IMR-90 (cell line): ENCODE measurements at places on chromosomes 4 and X.
A peak's percentile ranks its signal among the peaks of the same experiment; 100 is the strongest.

DNA sequence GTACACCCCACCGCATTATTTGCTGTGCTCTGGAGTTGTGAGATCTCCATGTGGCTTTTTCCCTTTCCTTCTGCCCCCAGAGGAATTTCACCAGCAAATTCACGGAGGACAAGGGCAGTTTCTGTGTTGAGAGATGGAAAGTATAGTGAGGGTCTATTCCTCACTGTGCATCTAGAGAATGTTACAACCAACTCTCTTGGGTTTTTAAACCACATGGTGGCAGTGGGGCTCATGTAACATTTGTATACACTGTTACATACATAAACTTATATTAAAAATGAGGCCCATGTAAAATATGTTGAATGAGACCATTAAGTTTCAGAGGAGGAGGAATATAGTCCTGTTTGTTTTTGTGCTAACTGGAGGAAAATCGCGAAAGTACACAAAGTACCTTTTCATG, 909 bp upstream of the PRKG2 start:
- no peak overlapping the region for H3K4me3 ChIP-seq
- peaks cover 2% of the 10 kb centered on the region; the same call in 1 of the 2 replicates for H3K4me1 ChIP-seq
- no peak for DNase-seq
- H3K36me3 ChIP-seq: no peaks in the 10 kb centered on the region

GRCh38 chr4:120995266-120996010, 72.9 kb upstream of the PRDM5 start:
- H3K36me3 ChIP-seq: no peaks in the 10 kb centered on the region
- no peaks in the 10 kb centered on the region for H3K27me3 ChIP-seq
- DNase-seq: no peak
- H3K27ac ChIP-seq: no peak overlapping the region
- H3K4me1 ChIP-seq: no peaks in the 10 kb centered on the region
- no peak overlapping the region for H3K4me3 ChIP-seq

DNA sequence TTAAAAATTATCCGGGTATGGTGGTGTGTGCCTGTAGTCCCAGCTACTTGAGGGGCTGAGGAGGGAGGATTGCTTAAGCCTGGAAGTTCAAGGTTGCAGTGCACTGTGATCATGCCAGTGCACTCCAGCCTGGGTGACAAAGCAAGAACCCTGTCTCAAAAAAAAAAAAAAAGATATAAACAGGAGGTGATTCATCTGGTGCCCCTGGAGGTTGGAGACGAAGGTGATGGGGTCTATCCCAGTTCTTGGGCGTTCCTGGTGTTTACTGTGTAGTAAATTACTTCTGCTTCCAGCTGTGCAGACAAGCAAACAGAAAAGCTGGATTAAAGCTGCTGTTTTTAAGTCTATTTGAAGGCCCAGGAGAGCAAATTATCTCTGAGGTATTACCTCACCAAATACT, 19.9 kb downstream of the GPKOW start:
- H3K4me3 ChIP-seq: no peak overlapping the region
- DNase-seq: no peak
- H3K27me3 ChIP-seq: no peaks in the 10 kb centered on the region
- no peaks in the 10 kb centered on the region for H3K4me1 ChIP-seq
- H3K27ac ChIP-seq: no peak overlapping the region

DNA sequence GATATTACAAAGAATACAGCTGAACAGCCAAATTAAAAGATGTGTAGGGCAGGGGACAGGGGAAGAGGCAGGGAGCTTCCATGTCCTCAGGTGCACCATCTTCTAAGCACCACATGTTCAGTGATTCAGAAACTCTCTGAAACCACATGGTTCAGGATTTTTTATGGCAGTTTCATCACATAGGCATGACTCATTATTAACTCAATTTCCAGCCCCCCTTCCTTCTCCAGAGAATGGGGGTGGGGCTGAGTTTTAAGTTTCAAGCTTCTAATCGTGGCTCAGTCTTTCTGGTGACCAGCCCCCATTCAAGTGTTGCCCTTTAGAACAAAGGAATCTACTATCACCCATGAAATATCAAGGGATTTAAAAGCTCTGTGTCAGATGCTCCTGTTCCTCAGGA, 317.8 kb upstream of the GALNT7 start:
- H3K36me3 ChIP-seq: no peaks in the 10 kb centered on the region
- peak; percentile 95 for DNase-seq
- no peaks in the 10 kb centered on the region; the same call in 1 of the 2 replicates for H3K4me1 ChIP-seq
- no peaks in the 10 kb centered on the region for H3K27me3 ChIP-seq

GRCh38 chr4:173746424-173746823, 216.4 kb upstream of the HAND2 start:
- no peaks in the 10 kb centered on the region for H3K27me3 ChIP-seq
- no peak for DNase-seq
- no peaks in the 10 kb centered on the region for H3K4me1 ChIP-seq
- H3K36me3 ChIP-seq: no peaks in the 10 kb centered on the region
- H3K27ac ChIP-seq: no peak overlapping the region

DNA sequence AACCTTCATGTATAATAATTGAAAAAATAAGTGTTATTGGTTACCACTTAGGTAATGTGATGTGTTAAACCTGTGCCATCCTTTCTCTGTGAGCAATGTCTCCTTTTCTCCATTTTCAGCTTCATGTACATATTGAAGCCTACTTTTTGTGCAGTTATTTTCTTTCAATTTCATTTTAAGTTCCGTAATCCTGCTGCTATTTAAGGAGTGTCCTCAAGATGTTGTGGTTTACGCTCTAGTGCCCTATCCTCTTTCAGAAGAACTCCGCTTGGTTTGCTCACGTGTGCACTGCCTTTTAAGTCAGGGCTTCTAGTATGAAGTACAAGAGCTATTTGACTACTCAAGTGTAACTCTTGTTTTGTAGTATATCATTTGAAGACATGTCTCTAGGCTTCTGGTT, 2253.2 kb upstream of the TENM3 start:
- no peak overlapping the region for H3K27ac ChIP-seq
- no peaks in the 10 kb centered on the region for H3K36me3 ChIP-seq
- no peaks in the 10 kb centered on the region for H3K27me3 ChIP-seq
- no peak for DNase-seq

DNA sequence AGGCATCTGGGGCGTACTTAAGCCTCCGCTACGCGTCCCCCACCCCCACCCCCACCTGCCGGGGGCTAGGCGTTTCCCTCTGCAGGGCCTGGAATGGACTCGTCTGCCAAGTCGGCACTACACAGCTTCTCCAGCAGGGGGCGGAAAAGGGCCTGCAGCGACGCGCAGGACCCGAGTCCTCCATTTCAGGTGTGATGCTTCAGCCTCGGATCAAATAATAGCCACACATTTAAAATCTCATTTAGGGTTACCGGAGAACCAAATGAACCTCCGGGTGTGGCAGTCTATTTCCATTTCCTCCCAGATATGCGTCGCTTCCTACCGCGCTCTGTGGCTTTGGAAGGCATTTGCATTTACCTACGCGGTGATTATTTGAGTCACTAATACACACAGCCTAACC, 2.9 kb downstream of the PAK3 start:
- DNase-seq: peak; percentile 11
- H3K4me1 ChIP-seq: no peaks in the 10 kb centered on the region
- H3K36me3 ChIP-seq: no peaks in the 10 kb centered on the region
- no peak overlapping the region for H3K27ac ChIP-seq
- no peak overlapping the region for H3K4me3 ChIP-seq

DNA sequence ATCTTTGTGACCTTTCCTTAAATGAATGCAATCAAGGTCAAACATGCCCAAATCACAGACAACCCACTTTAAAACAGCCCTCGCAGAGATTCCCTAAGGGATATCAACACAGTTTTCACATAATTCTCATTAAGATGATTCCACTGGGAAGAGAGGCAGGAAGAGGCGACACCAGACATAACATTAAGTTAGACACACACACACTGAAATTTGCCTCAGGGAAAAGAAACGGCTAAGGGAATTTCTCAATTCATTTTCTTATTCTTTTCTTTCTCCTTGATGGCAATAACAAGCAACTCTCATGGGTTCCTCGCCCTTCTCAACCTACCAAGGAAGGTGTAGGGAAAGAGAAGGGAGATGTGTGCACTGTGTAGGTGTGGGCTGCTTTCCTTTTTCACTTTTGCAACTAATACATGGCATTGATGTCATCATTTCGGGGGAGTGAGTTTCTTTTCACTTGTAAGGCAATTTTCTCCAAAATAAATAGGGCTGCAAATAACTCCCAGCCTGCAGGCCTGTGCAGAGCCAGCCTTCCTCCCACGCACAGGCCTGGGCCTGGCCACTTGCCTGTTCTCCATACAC, 41.4 kb downstream of the SOD3 start:
- peaks cover 5% of the 10 kb centered on the region; the same call in 1 of the 2 replicates for H3K36me3 ChIP-seq
- H3K27me3 ChIP-seq: no peaks in the 10 kb centered on the region
- H3K4me3 ChIP-seq: no peak overlapping the region
- H3K27ac ChIP-seq: no peak overlapping the region

- no peak overlapping the region for H3K27ac ChIP-seq
- no peaks in the 10 kb centered on the region; the same call in 1 of the 2 replicates for H3K4me1 ChIP-seq
- peaks cover 2% of the 10 kb centered on the region; the same call in 1 of the 2 replicates for H3K27me3 ChIP-seq
- no peaks in the 10 kb centered on the region for H3K36me3 ChIP-seq
- H3K4me3 ChIP-seq: no peak overlapping the region
- no peak for DNase-seq
These were observed 47.7 kb downstream of the ING2 start for GRCh38 chr4:183552274-183553146.

DNA sequence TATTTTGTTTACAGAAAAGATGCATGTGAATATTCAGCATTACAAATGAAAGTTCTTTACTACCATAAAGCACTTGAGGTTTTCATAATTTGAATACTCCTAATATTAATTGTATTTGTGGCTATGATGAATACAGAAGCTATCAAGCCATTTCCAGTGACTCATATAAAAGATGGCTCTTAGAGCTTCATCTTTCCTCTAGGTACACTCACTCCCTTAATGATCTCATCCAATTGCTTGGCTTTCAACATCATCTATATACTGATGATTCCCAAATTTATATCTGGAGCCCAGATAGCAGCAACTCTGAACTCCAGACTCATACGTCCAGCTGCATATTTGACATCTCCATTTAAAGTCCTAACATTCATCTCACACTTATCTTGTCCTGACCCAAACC, 183.4 kb upstream of the FAM241A start:
- no peak for DNase-seq
- H3K4me1 ChIP-seq: no peaks in the 10 kb centered on the region
- no peak overlapping the region for H3K27ac ChIP-seq

DNA sequence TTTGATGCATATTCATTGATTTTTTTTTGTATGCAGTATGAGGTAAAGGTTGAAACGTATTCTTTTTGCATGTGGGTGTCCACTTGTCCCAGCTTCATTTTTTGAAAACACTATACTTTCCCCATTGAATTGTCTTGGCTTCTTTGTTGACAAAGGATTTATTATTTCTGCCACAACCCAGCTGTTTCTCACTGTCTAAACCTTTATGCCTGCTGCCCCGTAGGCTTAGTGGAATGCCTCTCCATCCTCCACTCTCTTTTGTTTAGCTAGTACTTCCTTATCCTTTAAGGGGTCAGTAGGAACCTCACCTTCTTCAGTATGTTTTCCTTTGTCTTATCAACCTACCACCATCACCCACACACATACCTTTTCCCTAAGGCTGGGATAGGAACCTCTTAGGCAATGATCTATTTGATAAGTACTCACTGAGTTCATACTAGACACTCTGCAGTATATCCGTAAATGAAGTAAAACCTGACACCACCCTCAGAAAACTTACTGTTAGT, 8.5 kb downstream of the FMR1 start:
- no peaks in the 10 kb centered on the region for H3K27me3 ChIP-seq
- H3K36me3 ChIP-seq: no peaks in the 10 kb centered on the region
- DNase-seq: no peak
- H3K27ac ChIP-seq: no peak overlapping the region
- no peaks in the 10 kb centered on the region for H3K4me1 ChIP-seq
- no peak overlapping the region for H3K4me3 ChIP-seq

DNA sequence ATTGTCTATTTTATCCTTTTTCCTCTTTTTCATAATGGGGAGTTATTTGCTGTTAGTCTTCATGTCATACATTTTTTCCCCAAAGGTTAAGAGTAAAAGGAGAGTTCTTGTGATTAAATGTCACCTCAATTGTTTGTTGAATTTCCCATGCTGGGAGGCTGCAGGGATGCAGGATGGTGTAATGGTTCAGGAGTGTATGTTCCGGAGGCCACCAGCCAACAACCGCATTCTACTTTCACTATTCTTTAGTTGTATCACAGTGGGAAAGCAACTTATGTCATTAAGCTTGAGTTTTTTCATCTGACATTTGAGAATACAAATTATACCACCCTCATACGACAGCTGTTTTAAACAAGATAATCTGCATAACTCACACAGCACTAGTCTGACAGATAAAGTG, 15.4 kb downstream of the AFP start:
- H3K27me3 ChIP-seq: no peaks in the 10 kb centered on the region
- H3K36me3 ChIP-seq: no peaks in the 10 kb centered on the region
- H3K4me3 ChIP-seq: no peak overlapping the region
- H3K27ac ChIP-seq: no peak overlapping the region
- peak; percentile 56 for DNase-seq
- H3K4me1 ChIP-seq: peaks cover 3% of the 10 kb centered on the region

- no peaks in the 10 kb centered on the region for H3K36me3 ChIP-seq
- no peaks in the 10 kb centered on the region for H3K27me3 ChIP-seq
- no peaks in the 10 kb centered on the region for H3K4me1 ChIP-seq
These were observed 35.3 kb upstream of the PTPN13 start for GRCh38 chr4:86558797-86559196.

DNA sequence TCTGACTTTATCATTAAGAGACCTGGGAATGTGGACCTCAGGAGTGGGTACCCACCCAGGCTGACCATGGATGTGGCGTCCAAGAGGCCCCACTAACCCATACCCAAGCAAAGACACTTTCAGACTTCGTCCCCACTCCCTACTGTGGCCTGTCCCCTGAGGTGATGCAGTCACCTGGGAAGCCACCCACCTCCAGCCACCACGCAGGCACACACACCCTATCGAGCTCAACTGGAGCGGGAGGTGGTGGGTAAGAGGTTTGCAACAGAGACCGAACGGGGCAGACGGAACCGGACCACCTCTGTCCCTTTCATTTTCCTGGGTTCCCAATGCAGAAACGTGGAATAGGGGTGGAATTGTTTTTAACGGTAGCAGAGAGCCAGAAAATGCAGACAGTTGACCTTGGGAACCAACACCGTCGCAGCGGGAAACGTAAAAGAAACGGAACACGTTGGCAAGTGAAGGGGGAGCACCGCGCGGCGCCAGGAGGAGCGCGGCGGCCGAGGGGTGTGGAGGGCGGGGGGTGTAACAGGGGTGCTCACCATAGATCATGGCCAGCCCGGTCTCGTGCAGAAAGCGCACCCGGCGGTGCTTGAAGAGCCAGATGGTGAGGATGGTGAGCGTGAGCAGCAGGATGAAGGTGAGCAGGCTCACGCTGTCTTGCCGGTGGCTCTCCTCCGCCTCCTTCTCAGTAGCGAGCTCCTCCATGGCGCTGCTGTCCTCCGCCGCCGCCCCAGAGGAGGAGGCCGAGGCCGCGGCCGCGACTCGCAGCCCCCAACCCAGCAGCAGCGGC, 559 bp downstream of the SLC9A7 start:
- DNase-seq: peak; percentile 10
- H3K4me3 ChIP-seq: peak overlapping the region; percentile 83
- H3K4me1 ChIP-seq: peaks cover 5% of the 10 kb centered on the region
- no peaks in the 10 kb centered on the region for H3K27me3 ChIP-seq
- no peaks in the 10 kb centered on the region for H3K36me3 ChIP-seq
- H3K27ac ChIP-seq: peak overlapping the region; percentile 33; the same call in 1 of the 2 replicates
